LHCN-M2 (cell line): ENCODE measurements at places on chromosomes 7 and 10. TPM values are rescaled to one million over a fixed set of nuclear protein-coding genes. Genes with fewer than 3 reads are reported as not detected.

The IFIT3 gene
- 15.6 and 32.0 TPM in 2 replicates for total RNA-seq

The TMEM229A gene
- not detected in 2 replicates for total RNA-seq

The TET1 gene
- 2.9 and 3.2 TPM in 2 replicates for total RNA-seq

The PTPRZ1 gene
- total RNA-seq = not detected in 2 replicates

The MUC3A gene
- total RNA-seq = not detected in 2 replicates

The MSS51 gene
- 1.4 and 2.5 TPM in 2 replicates for total RNA-seq

The SPDYE5 gene
- not detected in 2 replicates for total RNA-seq

The PLXNA4 gene
- total RNA-seq = not detected in 2 replicates

DNA sequence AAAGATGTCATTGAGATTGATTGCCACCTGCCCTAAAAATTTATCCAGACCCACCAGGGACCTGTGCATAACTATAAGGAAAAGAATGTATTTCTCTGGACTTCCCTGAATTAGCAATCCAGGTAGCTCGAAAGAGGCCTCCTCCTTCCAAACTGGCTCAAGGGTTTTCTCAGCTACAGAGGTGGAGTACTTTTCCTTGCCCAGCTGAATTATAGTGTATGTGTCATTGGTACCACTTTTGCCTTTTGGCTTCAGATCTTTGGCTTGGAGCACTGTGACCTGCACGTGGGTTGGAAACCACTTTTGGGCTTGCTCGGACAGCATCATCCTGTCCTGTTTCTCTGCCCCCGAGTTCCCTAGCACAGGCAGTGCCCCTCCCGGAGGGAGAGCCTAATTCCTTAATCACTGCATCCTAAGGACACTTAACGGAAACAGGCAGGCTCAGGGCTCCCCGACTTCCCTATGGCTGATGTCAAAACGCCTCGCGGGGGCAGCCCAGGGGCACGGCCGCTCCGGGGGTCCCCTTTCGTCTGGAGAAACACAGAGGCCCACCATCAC is 825 bp downstream of the RAB11FIP2 start:
- peak; percentile 54 for DNase-seq

- DNase-seq = no peak
Measured at GRCh38 chr7:22663721-22664120, 63.3 kb upstream of the IL6 start.

DNA sequence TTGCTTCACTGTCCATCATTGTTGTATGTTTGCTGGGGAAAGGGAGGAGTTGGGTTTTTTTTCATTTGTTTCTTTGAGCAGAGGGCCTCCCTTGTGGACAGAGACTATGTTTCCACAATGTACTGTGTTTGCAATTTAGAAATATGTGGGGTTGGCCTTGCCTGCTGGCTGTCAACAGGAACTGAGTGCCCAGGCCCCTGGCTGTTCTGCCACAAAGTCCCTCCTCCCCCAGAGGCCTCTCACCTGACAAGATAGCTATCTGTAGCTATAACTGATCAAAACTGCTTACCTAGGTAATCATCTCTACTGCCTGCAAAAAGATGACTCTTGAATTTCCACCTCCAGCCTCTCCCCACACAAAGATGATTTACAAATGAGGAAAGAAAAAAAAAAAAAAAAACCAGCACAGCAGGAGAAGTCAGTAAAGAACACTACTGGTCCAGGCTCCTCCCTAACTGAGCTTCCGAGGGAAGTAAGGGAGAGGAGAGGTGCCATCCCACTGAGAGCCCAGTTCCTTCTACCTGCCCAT is 121.8 kb downstream of the SGMS1 start:
- DNase-seq = no peak

DNA sequence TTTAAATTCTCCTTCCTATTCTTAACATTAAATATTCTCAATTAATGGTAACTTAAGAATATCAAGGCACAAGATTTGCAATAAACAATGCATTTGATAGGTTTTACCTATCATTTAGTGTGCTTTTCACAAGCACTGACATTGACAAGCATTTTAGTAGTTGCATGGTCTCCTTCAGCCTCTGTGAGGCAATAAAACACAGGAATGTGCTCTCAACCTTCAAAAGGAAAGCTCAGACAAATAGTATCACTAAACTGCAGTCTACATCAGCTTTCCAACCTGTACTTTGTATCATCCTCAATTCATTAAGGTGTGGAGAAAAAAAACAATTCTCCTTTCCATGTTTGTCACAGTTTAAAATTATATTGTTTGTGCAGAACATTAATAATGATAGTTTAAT is 51.1 kb upstream of the TSPAN13 start:
- no peak for DNase-seq

DNA sequence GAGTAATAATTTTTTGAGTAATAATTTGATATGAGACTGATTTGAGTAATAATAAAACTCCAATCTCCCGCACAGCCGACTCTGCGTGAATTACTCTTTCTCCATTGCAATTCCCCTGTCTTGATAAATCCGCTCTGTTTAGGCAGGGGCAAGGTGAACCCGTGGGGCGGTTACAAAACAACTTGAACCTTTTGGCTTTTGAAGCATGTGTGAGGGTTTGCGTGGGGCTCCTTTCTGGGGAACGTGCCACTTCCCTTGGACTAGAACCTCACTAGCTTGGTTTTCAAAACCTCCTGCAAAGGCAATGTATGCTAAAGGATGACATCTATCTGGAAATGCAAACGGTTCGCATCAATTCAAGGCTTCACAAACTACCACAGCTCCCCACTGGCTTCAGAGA is 1.5 kb downstream of the CRPPA start:
- DNase-seq = no peak

- peak; percentile 100 for DNase-seq
Measured at GRCh38 chr7:89232-90019, 102.9 kb upstream of the FAM20C start.

GRCh38 chr10:125692601-125693523 is 9.9 kb upstream of the TEX36 start:
- DNase-seq = no peak

- no peak for DNase-seq
Measured at GRCh38 chr10:109895848-109896247, 27.5 kb downstream of the XPNPEP1 start.

- no peak for DNase-seq
Measured at GRCh38 chr7:35359423-35359822, 105.5 kb upstream of the TBX20 start.

- peak; percentile 13 for DNase-seq
Measured at GRCh38 chr10:99234791-99235657, 628 bp downstream of the HPSE2 start.
